ENCODE measurements at places on chromosomes 2 and 18. TPM values are rescaled to one million over a fixed set of nuclear protein-coding genes. Genes with fewer than 3 reads are reported as not detected.
A peak's percentile ranks its signal among the peaks of the same experiment; 100 is the strongest.

SH2D6 gene
- 0.70 TPM for total RNA-seq

ACP1 gene
- 42.8 TPM for total RNA-seq

LGALSL gene
- total RNA-seq: 5.3 TPM

IL18RAP gene
- 0.20 TPM for total RNA-seq

TUBB8B gene
- total RNA-seq: not detected

MDH1B gene
- 1.0 TPM for total RNA-seq

ALPP gene
- not detected for total RNA-seq

DUSP2 gene
- total RNA-seq: 3.1 TPM

SLC11A1 gene
- 12.8 TPM for total RNA-seq

MOCOS gene
- 0.91 TPM for total RNA-seq

EVA1A gene
- 23.5 TPM for total RNA-seq

PAX8 gene
- not detected for total RNA-seq

TRABD2A gene
- 0.28 TPM for total RNA-seq

PLEKHB2 gene
- 28.3 TPM for total RNA-seq

SLC25A12 gene
- total RNA-seq: 3.0 TPM

GRCh38 chr2:16785149-16785548, 119.5 kb upstream of the CYRIA start:
- no peak for DNase-seq

- no peak for DNase-seq
Observed at GRCh38 chr2:215712871-215713790, 277.3 kb upstream of the FN1 start.

GRCh38 chr2:62688771-62689170, 16.7 kb upstream of the EHBP1 start:
- DNase-seq: no peak

DNA sequence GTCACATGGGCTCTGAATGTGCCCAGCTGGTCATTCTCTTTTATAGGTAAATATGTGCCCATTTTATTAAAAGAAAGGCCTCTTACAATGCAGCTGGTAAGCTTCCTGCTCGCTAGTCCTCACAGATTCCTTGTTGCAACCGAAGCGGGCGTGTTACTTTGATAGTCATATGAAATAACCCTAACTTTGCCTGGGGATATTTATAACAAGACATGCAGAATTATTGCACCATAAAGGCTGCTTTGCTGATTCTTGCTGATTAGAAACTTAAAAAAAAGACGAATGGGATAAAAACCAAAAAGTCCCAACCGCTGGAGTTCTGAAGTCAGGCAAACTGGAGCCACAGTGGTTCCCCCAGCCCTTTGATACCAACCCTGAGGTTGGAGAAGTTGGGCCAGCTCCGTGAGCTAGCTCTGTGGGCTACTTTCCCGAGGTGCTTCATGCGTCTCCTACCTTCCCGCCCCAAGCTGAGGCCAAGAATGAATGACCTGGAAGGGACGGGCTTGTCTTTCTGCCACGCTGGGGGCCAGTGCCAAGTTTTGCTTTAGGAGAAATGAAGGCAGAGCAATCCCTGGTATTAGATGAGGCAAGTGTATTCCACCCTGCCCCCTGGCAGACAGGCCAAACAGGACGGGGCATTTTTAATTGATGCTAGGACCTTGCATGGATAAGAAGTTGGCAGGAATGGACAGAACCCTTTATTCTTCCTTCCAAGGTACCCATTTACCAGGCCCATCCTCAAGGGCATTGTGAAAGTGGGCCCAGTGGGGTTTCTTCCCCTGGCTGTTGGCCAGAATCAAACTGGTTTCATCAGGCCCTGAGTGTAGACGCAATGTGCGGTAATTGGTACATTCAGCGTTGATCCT, 140.4 kb downstream of the KCTD1 start:
- no peak for DNase-seq

- no peak for DNase-seq
Observed at GRCh38 chr2:11875481-11875880, 129.0 kb downstream of the LPIN1 start.

GRCh38 chr2:164103271-164103670, 367.5 kb upstream of the FIGN start:
- no peak for DNase-seq

- DNase-seq: no peak
Observed at GRCh38 chr18:10121786-10122515, 208.1 kb downstream of the VAPA start.

DNA sequence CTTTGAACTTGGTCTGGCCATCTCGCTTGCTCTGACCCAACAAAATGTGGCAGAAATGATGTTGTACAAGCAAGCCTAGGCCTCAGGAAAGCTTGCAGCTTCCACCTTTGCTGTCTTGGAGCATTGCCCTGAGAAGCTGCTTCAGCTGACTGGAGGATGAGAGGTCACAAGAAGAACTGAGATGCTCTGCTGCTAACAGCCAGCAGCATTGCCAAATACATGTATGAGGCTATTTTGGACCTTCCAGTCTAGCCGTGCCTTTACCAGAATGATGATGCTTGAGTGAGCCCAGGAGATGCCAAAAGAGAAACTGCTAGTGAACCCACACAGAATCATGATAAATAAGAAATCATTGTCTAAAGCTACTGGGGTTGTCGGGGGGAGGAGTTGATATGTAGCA, 13.2 kb upstream of the ITGAV start:
- DNase-seq: no peak

GRCh38 chr2:173226899-173227698, 127.6 kb upstream of the CDCA7 start:
- no peak for DNase-seq

GRCh38 chr2:189217541-189217940, 38.0 kb upstream of the COL5A2 start:
- DNase-seq: no peak

- no peak for DNase-seq
Observed at GRCh38 chr18:55079067-55079466, 119.8 kb upstream of the CCDC68 start.

- DNase-seq: peak; percentile 60
Observed at GRCh38 chr2:675982-676646, 1.1 kb downstream of the TMEM18 start.

DNA sequence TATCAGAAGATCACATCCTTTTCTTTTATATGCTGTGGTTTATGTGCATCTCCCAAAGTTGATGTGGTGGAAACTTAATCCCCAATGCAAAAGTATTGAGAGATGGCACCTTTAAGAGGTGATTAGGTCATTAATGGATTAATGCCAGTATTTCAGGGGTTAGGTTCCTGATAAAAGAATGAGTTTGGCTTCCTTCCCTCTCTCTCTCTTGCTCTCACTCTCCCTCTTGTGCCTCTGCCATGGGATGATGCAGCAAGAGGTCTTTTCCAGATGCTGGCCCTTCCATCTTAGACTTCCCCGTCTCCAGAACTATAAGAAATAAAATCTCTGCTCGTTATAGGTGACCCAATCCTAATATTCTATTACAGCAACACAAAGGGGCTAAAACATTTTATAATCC, 85.0 kb downstream of the TTC27 start:
- no peak for DNase-seq

- DNase-seq: no peak
Observed at GRCh38 chr2:194559964-194560363, 1097.1 kb upstream of the SLC39A10 start.

GRCh38 chr2:144225076-144225475, 294.8 kb downstream of the ZEB2 start:
- no peak for DNase-seq

DNA sequence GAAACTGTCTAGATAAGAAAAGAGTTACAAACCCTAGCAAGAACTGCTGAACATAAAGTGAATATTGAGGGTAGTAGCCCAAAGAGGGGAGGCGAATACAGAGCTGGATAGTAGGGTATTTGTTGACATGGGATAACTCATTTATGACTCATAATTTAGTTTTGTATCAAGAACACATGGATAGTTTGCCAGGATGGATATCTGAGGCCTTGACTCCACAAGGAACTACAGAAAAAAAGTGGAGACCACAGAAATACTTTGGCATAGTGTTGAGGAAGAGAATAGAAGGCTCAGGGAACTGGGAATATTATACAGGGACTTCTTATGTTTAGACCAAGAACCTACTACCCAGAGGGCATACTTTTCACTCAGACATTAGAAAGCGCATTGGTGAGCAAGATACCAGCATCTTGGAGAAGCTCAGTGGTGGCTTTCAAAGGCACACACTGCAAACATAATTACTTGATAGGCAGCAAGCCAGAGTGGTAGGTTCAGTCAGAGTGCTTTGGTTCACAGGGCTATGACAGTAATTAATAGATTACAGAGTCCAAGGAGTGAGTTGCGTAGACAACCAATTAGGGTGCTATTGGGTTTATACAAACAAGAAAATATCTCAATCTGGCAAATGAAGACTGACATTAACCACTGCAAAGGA, 51.9 kb upstream of the ZBTB7C start:
- DNase-seq: no peak

DNA sequence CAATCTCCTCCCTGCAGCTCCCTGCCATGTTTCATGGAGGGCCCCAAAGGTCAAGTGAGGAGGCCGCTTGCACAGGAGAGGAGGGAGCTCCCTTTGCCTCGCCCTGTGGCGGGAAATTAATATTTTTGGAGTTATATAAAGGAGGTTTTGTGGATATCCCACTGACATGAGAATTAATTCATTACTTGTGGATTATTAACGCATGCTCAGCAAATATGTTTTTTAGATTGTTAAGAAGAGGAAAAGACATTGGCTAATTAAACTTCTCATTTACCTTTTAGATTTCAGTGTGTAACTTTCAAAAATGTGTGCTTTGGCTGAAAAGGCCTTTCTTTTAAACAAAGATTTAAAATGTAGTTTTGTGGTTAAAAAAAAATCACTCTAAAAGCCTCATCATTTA, 474.0 kb downstream of the SOCS6 start:
- DNase-seq: no peak

DNA sequence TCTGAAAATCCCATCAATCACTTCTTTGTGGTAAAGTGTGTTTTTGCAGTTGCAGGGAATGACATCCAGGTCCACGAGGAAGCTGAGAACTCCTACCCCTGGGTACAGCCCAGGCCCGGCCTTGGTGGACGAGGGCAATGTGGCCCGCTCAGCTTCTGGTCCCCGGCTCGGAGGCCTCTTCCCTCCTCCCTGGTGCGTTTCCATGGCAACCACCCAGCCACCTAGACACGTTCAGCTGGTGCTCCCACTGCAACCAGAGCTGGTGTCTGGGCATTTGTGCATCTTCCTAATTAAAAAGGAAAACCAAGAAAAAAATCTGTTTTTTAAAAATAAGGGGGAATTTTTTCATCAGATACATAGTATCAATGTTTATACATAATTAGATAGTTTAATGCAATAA, 603.6 kb upstream of the SALL3 start:
- no peak for DNase-seq

DNA sequence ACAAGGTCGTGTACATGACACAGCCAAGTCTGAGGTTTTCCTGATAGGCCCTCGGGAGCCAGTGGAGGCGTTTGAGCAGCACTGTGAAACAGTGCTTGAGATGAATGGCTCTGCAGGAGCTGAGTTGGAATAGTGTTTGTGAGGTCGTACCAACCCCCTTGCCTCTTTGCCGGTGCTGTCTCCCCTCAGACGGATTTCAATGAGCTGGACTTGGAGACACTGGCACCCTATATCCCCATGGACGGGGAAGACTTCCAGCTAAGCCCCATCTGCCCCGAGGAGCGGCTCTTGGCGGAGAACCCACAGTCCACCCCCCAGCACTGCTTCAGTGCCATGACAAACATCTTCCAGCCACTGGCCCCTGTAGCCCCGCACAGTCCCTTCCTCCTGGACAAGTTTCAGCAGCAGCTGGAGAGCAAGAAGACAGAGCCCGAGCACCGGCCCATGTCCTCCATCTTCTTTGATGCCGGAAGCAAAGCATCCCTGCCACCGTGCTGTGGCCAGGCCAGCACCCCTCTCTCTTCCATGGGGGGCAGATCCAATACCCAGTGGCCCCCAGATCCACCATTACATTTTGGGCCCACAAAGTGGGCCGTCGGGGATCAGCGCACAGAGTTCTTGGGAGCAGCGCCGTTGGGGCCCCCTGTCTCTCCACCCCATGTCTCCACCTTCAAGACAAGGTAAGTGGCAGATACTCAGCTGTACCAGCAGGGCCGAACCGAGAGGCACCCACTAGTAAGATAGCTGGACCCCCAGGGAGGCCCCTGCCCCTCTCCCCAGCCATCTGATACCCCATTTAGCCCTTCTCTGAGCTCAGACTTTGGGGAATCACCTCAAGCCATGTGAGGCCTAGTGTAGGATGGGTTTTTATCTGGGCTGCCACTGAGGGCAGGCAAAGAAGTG, 83.1 kb downstream of the EPAS1 start:
- DNase-seq: no peak

- peak; percentile 27 for DNase-seq
Observed at GRCh38 chr18:50614838-50615237, 55.0 kb downstream of the MAPK4 start.
